ENCODE measurements at places on chromosomes 13 and 19.

GRCh38 chr13:112053744-112054615, 13.0 kb upstream of the SOX1 start:
- no peak for DNase-seq

DNA sequence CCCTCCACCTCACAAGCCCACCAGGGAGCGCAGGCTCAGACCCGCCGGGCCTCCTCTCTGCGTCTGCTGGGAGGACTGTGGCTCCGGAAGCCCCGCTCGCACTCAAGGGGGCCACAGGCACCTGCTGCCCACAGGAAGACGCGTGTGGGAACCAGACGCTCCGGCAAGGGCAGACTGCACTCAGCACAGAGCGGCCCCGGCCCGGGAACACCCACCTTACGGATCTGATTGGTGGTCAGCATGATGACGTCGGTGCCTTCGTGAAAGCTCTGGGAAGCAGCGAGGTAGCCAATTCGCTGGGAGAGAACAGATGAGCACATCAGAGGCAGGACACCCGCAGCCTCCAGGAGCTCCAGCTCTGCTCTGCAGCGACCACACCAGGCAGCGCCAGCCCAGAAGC, 14.6 kb downstream of the AP3D1 start:
- no peak for DNase-seq

DNA sequence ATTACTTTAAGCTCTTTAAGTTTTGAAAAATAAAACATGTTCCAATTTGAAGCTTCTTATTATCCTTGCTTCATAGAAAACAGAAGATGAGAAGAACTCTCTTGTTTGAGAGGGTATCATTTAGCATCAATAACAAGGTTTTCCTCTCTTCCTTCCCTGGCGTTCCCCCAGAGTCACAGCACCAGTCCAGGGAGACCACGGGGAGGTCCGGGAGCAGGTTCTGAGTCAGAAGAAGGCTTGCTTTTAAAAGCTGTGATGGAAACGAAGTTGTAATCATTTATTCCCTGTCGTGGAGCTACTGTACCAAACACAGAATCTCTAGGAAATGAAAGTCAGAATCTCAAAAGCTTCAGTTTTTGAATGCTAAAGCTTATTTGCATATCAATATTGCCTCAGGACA, 174.0 kb upstream of the LSM14A start:
- no peak for DNase-seq

DNA sequence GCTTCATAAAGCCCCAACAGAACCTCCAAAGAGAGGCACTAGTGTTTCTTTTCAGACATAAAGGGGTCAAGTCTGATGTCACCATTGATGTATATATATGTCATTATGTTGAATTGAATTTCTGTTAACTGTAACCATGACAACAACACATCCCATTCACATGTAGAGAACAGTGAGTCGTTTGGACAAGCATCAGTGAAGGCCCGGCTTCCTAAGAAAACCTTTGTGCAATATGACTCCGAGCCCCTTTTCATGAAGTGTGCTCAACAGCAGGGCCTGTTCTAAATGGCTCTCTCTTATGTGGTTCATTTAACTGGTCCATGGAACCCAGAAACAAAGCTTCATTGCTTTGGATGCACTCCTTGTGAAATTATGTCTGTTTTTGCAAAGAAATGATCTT, 67.2 kb upstream of the UBL3 start:
- no peak for DNase-seq

GRCh38 chr13:21675095-21675991, 4.5 kb downstream of the FGF9 start:
- no peak for DNase-seq

DNA sequence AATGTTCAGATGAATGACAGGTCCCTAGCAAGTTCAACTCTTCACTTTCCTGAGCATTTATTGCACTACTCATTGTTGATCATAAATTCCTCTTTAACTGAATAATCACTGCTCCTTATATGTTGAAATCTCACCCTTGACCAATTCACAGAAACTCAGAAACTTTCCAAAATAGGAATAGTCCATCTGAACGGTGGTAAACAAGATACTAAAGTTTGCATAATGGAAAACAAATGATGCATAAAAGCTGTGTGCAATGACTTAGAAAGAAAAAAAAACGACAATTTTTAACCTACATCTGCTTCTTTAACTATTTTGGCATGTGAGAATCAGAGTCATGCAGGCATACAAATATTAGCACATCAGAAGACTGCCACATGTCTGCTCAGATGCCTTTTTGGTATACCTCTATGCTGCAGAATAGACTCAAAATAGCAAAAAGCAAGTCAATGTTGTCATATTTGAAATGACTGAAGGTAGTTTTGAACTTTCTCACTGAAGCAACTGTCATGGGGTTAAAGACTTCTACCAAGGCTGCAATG, 34.8 kb downstream of the SLC10A2 start:
- no peak for DNase-seq

- DNase-seq, result no peak
Measured at GRCh38 chr19:45010306-45010705, 9.0 kb downstream of the RELB start.

Measured in stromal cell of bone marrow (primary cell).